ENCODE measurements at places on chromosomes 1 and 21. TPM values are rescaled to one million over a fixed set of nuclear protein-coding genes. Genes with fewer than 3 reads are reported as not detected.

DNA sequence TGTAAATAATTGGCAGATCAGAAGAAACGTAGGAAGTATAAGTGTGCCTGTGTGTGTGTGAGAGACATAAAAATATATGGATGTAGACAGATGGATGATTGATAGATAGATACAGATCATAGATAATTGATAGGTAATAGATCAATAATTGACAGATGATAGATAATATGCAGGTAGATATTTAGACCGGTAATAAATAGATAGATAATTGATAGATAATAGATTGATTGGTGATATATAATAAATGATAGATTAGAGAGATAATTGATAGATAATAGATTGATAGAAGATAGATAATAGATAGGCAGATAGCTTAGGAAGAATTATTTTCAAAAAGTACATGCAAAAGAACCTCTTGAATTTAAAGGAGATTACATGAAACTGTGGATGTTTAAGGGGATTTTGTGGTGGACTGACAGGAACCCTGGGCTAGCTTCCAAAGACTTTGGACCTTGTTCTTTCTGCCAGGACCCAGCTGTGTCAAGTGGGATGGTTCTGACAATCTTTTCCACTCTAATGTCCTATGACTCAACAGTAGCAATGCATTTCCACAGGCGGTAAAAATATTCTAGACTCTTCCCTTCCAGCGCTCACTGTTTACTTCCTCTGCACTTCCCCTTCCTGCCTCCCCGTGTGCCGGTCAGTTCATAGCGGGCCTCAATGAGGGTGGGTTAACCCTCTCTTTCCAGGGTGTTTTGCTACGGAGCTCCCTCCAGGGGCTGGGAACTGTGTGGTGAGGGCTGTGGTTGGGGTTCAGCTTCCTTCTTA, 39.4 kb downstream of the KCNJ15 start:
- no peak for DNase-seq

GRCh38 chr21:41545500-41546359, 37.8 kb upstream of the TMPRSS2 start:
- no peak for DNase-seq

DNA sequence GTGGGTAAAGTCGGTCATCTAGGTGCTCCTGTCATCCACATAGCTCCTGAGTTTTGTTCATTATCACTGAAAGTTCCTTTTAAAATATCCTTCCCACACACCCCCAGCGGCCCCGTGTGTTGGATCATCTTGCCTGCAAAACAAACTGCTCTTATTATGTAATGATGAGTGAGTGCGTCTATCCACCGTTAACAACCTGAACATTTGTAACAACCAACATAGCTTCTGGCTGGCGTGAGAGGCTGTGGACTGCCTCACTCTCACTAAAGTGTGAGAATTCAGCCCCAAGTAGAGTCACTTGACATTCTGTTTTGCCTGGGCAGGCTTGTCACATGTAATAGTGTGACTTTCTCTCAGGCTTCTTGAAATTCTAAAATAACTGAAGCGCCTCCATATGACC, 14.5 kb upstream of the KCNA2 start:
- DNase-seq, result no peak

DNA sequence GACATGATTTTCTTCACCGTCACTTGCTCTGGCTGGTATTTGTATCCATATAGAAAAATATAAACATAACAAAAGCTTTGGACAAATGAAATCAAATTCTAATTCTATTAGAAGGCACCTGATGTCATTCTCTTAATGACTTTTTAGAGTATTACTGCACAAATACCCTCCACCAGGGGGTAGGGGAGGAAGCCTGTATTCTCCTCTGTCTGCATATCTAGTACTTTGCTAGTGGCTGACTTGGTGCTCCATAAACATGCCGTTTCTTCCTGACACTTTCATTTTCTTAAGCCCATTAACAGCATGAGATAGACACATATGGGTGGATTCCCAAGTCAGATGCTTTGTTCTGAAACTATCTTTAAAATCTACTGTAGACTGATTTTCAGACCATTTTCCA, 20.6 kb upstream of the KCNJ15 start:
- no peak for DNase-seq

The NHLH1 gene
- 0.70 TPM for total RNA-seq

- no peak for DNase-seq
Measured at GRCh38 chr21:42663200-42663750, 9.9 kb downstream of the PDE9A start.

- DNase-seq, result no peak
Measured at GRCh38 chr1:227870366-227870765, 54.9 kb downstream of the PRSS38 start.

- DNase-seq, result no peak
Measured at GRCh38 chr21:38942748-38943211, 137.1 kb downstream of the ETS2 start.

The ACOT7 gene
- total RNA-seq, result 133 TPM

The FMO5 gene
- total RNA-seq, result 1.7 TPM

DNA sequence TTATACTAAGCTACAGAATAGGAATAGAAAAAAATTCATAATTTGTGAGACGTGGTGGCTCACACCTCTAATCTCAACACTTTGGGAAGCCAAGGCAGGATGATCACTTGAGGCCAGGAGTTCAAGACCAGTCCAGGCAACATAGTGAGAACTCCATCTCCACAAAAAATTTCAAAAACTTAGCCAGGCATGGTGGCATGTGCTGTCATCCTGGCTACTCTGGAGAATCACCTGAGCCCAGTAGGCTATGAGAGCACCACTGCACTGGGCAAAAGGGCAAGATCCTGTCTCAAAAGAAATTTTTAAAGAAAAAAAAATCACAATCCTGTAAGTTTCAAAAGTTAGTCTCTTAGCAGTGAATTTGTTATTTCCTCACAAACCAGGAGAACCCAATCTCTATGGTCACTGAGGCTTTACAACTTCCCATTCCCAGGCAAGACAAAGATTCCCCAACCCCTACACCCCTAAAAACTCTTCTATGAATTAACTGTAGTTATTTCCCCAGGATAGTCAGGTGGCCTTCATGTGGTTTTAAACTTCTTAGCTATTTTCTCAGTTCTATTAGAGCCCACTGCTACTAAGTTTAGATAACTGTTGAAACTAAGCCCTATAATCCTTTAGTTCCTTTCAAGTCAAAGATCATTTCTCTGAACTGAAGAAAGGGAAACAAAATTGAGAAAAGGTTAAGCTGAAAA, 74.5 kb downstream of the FOXJ3 start:
- no peak for DNase-seq

DNA sequence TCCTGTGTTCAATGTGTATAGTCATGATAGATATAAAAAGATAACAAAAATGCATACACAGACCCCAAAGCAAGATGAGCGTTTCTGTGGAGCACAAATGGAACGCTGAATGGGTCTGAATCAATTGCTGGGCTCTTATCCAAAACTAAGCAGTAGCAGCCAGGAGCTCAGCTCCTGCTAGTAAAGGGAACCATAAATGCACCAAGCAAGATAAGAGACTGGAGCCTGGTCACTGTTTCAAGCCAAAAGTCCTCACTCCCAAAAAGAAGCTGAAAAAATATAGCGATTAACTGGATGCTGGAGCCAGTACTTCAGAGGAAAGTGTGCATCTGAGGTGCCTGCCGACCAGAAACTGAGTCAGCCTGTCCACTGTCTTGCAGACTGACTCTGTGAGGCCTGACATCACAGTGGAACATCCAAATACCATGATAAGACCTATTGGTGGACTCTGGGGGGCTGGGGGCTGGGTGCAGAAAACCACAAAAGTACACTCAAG, 68.9 kb downstream of the LRRC8C start:
- no peak for DNase-seq

The CYP4A22 gene
- not detected for total RNA-seq

- DNase-seq, result no peak
Measured at GRCh38 chr1:36135330-36135667, 10.3 kb upstream of the COL8A2 start.

GRCh38 chr1:189929501-189930099, 548.1 kb downstream of the BRINP3 start:
- DNase-seq, result no peak

The ATP1A4 gene
- total RNA-seq, result 0.55 TPM

GRCh38 chr1:37258068-37258467, 216.3 kb upstream of the ZC3H12A start:
- DNase-seq, result no peak

Measured in WTC11 (cell line).